ENCODE measurements at places on chromosomes 1 and 21.

- no peak for DNase-seq
These were observed 116.1 kb upstream of the GALNT2 start for GRCh38 chr1:229950908-229951307.

- no peak for DNase-seq
These were observed 47.9 kb downstream of the GON4L start for GRCh38 chr1:155809088-155809487.

DNA sequence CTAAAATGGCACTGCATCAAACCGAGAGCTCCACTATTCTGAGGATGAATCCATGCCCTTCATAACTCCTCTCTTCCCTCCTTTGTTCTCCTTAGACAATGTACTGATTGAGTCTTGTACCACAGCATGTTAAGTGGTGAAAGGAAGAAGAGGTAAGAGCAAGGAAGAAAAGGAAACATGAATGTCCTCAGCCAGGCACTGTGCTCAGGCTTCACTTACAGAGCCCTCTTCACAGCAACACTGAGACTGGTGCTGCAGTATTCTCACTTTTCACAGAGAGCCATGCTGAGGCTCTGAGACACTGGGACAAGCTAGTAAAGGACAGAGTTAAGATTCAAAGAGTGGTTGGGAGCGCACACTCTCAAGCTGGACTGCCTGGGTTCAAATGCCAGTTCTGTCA, 143.5 kb downstream of the AKT3 start:
- no peak for DNase-seq

DNA sequence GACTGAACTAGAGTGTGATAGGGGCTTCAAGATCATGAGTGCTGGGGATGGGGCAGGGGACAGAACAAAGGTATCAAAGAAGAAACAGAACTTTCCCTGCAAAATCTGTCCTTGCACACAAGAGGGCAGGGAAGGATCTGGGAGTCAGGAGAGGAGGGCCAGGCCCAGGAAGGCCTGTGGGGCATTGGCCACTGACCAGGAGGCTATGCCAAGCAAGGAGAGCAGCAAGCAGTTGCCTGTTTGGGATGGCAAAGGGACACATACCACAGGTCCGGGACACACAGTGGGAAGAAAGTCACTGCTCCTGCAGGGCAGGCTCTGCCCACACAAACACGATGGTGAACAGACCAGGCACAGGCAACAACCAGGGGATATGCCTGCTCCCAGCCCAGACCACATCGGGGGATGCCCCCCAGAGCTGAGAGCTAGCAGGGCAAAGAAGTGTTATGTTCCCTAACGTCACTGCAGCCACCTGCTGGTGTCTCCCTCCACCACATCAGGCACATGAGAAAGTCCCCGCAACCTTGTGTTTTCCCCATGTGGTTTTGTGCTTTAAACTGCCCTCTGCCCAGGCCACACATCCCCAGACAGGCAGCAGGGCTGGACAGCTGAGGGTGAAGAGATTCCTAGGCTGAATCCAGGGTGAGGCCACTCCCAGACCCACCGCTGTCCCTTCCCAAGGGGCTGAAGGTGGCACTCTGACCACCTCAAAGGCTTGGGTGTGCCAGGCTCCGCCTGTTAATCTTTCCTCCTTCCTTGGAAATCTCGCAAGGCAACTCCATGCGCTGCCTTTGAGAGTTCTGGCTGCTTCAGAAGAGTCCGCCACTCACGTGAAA, 53.6 kb downstream of the KIF21B start:
- DNase-seq: no peak
